ENCODE measurements at places on chromosomes 11 and 22.
A peak's percentile ranks its signal among the peaks of the same experiment; 100 is the strongest.

DNA sequence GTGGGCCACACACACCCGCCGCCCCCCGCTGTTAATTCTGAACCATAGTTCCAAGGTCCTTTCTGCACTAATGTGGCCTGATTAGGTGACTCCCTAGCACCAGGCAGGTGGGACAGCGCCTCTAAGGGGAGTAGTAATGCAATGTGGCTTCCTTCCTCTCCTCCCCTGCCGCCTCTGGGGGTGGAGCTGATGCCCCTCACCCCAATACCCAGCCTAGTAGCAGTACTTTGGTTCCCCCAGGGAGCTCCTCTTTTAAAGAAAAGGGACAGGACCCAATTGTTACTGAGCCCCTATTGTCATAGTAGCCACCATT is 14.4 kb downstream of the RTN4RL2 start:
- no peak for DNase-seq

DNA sequence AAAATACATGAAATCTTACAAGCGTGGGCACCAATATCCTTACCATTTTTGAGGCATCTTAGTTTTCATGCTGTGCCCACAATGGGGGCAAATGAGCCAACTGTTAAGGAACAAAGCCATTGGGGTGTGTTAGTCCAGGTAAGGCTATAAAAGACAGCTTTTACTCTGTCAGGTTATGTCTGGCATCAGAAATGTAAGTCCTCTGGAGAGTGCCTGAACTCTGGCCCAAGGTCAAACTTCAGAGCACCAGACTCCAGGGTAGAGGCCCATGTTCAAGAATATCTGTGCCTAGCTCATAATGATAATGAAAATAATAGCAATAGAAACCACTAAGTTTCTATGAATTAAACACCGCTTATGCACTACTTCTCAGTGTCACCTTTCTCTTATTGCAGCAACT is 105.5 kb downstream of the CSNK2A3 start:
- DNase-seq, result no peak

DNA sequence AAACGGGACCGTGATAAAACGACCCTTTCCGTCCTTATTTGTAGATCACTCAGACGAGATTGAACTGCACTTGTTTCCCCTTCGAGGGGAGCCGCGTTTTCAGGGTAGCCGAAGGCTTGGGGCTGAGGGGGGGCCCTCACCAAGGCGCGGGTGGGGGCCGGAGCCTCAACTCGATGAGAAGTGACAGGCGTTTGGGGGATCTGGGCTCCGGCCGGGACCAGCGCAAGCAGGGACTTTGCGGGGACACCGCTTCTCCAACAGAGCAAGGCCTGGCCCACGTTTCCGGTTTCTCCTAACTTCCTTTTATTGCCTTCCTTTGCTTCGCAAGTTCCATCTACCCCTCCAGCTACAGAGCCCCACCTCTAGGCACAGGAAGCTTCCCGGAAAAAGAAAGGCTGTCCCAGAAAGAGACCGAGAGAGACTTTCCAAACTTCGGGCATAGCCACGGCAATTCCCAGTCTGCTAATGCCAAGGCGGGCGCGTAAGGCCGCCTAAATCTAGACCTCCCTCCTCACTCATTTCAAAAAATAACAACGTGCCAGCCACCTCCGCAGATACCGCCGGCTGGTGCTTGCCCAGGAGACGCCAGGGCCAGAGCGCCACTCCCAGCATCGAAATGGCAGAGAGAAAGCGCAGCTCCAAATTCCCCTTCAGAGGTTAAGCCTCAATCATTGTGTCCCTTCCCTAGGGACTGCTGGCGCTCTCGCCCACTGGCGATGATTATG is 6.6 kb downstream of the PAX6 start:
- peak; percentile 48 for DNase-seq

- DNase-seq, result no peak
Observed at GRCh38 chr11:36222831-36223635, 66.2 kb downstream of the COMMD9 start.
